Activated CD4-positive, alpha-beta T cell treated with anti-CD3 and anti-CD28 coated beads for 48 hours (primary cell): ENCODE measurements at places on chromosomes 13 and 19.
A peak's percentile ranks its signal among the peaks of the same experiment; 100 is the strongest.

DNA sequence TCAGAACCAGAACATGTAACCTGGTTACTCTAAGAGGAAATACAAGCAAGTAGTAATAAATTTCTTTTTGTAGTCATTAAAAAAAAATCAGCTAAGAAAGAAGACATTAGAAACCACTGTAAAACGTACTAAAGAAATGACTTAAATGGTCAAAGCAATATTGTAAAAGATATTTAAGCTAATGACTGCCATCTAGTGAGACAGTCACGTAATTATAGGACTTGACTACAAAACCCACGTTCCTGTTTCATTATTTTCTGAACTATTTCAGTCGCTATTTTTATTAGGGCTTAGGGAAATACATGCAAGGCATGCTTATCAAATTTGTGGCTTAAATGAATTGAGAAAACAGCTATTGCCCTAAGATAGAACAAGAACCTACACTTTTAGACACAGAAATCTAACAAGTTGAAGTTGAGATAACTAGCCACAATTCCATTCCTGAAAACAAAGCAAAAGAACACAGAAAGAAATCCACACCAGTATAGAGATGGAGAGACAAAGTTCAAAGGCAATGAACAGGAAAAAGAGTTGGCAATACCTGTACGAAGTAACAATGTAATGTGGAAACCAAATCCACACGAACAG is 17.9 kb downstream of the ALG5 start:
- no peak for DNase-seq

- no peak for DNase-seq
Measured at GRCh38 chr13:45807520-45808099, 43.9 kb downstream of the SIAH3 start.

DNA sequence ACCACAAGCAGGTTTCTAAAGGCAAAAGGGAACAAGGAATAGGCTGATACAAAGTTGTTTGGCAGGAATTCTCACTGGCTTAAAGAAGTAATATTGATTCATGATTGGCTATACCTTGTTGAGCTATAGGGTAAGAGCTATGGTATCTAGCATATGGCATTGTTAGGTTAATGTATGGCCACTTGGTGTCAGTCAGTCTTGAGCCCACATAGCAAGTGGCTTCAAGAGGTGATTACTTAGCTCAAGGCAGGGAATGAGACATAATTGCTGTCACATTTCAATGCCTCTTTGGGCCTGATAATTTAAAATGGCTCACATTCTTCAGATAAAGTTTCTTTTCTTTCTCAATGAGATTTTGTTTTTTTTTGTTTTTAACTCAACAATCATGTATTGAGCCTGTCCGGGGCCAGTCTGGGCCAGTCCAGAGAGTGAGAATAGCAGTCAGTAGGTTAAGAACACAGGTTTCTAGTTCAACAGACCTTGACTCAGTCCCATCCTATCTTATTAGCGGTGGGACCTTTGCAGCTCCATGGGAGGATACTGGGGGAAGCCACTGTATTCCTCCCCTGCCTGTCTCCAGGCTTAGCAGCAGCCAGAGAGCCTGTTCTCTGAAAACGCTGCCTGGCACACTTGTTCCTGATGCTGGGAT is 45.8 kb upstream of the RCBTB2 start:
- DNase-seq = no peak

GRCh38 chr13:58619396-58620113 is 988.0 kb downstream of the PCDH17 start:
- DNase-seq = no peak

DNA sequence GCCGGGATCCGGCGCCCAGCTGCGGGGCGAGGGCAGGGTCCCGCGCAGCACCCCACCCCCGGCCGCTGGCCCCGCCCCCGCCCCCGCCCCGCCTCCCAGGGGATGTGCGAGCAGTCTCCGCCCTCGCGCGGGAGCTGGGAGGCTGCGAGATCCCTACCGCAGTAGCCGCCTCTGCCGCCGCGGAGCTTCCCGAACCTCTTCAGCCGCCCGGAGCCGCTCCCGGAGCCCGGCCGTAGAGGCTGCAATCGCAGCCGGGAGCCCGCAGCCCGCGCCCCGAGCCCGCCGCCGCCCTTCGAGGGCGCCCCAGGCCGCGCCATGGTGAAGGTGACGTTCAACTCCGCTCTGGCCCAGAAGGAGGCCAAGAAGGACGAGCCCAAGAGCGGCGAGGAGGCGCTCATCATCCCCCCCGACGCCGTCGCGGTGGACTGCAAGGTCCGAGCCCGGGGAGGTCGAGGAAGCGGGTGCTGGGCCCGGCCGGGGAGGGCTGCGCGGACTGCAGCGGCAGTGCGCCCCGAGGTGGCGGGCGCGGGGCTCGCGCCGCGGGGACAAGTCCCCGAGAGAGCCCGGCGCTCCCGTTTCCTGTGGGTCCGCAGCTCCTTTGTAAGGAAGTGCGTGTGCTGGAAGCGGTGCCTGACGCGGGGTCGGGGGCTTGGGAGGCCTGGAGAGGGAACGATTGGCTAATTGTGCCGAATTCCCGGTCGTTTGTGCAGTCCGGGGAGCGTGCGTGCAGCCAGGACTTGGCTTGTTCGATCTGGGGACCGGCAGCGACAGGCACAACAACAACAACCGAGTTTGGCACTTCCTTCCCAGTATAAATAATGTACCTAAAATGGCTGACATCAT is at the start of gene ITM2B:
ITM2B (plus strand) TSS at position 161 of the 843 bp plus-strand sequence; CDS start at position 316, 155 bp downstream.
- peak; percentile 74 for DNase-seq

DNA sequence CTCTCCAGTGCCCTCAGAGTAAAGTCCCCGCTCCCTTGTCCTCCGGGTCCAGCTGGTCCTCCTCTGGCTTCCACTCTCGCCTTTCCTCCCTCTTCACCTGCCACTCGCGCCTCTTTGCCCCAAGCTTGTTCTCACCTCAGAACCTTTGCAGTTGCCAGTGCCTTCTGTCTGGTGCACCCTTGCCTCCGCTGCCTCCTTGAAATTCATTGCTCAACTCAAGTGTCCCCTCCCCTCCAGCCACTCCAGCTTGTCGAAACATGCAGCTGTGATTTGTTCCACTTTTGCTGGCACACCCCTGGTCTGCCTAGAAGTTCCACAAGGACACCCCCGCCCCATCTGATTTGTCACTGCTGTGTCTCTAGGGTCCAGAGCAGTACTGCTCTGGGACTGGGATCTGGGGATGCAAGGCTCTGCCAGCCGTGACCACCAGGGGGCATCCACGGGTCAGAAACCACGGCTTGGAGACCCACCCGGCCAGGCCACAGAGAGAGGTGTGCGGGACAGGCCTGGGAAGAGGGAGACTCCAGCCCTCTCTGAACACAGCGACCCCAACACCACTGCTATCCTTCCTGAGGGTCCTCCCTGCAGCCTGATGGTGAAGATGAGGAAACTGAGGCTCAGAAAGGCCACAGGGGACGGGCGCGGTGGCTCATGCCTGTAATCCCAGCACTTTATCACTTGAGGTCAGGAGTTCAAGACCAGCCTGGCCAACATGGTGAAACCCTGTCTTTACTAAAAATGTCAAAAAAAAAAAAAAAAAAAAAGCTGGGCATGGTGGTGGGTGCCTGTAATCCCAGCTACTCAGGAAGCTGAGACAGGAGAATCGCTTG is 49.9 kb downstream of the AP1M1 start:
- DNase-seq = peak; percentile 91

DNA sequence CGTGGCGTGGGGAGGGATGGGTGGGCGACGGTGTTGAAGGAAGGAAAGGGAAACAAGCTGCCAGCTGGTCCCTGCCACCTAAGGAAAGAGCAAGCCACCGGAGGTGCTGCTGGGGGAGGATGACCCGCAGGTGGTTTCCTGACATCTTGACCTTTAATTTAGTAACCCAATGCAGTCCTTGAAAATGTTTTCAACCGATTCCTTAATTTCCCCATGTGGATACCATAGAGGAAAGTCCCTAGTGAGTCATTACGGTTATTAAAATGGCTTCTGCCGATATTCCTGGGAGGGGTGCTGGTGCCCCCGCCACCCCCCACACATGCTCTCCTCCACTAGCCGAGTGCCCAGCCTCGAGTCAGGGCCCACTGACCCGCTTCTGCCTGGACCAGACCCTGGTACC is 6.3 kb upstream of the ANKRD10 start:
- DNase-seq = no peak

GRCh38 chr13:41751277-41751676 is 209.6 kb downstream of the VWA8 start:
- no peak for DNase-seq

DNA sequence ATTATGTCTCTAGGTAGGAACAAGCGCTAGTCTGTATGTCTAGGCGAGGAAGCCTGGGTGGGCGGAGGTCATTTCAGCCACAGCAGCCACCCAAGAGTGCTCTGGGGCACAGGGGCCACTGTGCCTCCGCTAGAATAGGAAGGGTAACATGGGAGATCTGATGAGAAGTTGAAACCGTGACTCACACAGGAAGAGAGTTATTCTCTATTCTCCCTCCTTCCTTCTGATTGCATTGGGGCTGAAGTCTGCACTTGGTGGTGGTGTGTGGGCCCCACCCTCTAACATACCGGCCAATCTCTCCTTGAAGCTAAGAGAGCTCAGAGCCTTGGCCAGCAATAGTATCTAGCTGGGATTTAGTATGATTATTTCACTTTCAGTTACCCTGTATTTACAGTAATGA is 20.3 kb upstream of the GGACT start:
- peak; percentile 37 for DNase-seq

GRCh38 chr13:59710416-59710815 is 453.3 kb downstream of the DIAPH3 start:
- DNase-seq = no peak

DNA sequence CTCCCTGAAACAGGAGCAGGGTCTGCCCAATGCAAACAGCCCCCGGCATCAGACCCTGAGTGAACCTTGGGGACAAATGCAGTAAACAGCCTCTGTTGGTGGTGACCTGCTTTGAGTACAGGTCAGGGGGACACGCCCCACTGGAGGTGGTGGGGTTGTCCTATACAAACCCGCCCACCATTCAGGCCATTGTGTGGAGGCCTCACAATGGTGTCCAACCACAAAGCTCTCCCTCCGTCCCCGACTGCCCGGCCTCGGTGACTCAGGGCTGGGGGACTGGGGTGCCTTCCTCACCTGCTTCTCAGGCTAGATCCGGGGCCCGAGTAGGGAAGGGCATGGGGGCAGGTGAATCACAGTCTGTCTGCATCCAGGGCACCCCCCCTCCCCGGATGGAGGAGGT is 1.5 kb downstream of the MUC16 start:
- DNase-seq = no peak

GRCh38 chr19:57664269-57665127 is 4.2 kb upstream of the ZSCAN4 start:
- DNase-seq = peak; percentile 5

DNA sequence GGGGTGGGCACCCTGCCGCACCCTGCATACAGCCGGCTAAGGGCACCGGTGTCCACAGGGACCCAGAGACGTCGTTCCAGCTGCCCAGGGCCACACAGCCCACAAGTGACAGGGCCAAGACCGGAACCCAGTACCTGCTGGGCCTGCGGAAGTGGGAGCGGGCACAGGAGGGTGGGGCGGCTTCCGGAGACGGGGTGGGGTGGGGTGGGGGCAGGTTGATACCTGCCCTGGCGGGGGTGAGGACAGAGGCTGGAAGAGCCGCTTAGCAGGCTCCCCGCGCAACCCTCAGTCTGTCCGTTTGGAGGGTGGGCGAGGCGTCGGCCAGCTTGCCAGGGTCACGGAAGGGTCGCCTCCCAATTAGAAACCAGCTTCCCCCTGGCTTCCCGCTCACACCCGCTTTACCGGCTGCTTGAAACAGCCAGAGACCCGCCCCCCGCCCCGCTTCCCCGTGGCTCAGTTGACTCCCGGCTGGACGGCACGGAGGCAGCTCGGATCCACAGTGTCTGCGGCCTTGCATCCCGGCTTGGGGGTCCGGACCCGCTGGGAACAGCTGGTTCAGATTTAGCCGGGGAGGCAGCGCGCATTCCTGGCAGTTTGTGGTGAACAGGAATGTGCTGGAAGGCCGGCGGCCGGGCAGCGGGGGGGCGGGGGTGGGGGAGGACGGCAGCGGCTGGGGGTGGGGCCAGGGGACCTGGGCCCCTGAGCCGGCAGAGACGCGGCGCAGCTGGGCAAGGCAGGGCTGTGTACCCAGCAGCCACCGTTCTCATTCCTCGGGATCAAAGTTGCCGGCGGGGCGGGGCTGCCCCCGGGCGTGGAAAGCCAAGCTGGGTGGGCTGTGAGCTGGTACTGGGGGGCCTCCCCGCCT is 1.9 kb downstream of the CNN2 start:
- peak; percentile 64 for DNase-seq

DNA sequence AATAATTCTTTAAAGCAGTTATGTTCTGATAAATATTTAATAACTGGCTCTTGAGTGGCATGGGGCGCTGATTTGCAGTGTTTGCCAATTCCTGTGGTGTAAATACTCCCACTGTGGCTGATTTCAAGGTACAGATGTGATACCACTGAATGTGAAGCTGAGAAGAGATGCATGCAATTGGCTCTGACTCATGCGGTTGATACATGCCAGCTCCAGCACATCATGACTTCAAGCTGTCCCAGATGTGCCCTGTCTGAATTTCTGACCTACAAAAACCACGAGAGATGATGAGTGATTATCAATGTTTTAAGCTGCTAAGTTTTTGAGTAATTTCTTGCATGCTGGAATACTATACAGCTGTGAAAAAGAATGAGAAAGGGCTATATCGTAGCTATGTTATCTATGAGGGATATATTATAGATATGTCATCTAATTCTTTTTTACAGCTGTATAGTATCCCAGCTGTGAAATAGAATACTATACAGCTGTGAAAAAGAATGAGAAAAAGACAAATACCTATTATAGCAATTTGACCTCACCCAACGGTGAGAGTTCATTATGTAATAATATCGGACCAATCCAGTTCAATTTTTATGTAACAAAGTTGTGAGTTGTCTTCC is 7.6 kb upstream of the ACSBG2 start:
- no peak for DNase-seq

DNA sequence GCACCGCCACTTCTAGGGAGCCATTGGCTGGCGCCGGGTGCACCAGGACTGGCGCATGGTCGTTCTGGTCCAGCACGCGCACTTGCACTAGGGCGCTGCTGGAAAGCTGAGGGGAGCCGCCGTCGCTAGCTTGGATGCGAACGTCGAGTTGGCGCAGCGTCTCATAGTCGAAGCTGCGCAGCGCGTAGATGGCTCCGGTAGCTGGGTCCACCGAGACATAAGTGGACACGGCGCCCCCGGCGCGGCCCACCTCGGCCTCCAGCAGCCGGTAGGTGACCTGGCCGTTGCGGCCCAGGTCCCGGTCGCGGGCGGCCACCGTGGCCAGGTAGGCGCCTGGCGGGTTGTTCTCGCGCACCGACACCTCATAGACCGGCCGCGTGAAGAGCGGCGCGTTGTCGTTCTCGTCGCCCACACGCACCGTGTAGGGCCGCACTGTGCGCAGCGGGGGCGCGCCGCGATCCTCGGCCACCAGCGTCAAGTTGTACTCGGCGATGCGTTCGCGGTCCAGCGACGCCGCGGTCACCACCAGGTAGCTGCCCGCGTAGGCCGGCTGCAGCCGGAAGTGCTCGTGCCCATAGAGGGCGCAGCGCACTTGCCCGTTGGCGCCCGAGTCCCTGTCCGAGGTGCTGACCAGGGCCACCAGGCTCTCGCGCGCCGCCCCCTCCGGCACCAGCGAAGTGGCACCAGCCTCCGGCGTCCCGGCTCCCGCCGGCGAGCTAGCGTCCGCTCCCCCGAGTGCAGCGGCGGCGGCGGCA is 1.7 kb downstream of the PCDH8 start:
- peak; percentile 66 for DNase-seq
